Right hindlimb (tissue), 1 donor: ENCODE measurements at places on chromosomes 3 and 15.

DNA sequence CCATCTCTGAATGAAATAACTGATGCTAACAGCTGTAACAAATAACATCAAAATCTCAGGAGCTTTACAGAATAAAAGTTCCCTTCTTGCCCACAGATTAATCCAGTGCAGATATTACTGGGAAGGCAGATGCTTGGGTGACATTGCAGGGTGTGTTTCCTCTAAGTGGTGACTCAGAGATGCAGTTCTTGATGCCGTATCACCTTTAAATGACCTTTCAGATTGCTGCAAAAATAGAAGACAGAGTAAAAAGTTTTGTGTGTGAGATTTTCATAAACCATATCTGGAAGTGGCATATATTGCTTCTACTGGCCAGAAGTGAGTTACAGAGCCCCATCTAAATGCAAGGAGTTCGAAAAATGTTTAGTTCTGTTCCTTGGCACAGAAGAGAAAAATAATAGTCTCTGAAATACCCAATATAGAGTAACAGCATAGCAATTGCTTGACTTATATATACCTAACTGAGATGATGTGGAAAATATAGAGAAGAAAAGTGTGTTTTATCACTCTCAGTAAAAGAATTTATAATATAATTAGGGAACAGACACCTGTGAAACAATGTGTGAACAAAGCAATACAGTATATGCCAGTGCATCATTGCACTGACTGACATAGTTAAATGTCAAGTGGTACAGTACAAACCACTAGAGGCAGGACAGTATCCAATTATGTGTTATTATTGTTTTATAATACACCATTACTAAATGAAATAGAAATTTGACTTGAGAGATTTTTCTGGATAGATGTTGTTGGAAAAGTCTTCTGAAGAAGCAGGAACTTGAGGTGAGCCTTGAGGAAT is 430.7 kb upstream of the CBLB start:
- DNase-seq: no peak

DNA sequence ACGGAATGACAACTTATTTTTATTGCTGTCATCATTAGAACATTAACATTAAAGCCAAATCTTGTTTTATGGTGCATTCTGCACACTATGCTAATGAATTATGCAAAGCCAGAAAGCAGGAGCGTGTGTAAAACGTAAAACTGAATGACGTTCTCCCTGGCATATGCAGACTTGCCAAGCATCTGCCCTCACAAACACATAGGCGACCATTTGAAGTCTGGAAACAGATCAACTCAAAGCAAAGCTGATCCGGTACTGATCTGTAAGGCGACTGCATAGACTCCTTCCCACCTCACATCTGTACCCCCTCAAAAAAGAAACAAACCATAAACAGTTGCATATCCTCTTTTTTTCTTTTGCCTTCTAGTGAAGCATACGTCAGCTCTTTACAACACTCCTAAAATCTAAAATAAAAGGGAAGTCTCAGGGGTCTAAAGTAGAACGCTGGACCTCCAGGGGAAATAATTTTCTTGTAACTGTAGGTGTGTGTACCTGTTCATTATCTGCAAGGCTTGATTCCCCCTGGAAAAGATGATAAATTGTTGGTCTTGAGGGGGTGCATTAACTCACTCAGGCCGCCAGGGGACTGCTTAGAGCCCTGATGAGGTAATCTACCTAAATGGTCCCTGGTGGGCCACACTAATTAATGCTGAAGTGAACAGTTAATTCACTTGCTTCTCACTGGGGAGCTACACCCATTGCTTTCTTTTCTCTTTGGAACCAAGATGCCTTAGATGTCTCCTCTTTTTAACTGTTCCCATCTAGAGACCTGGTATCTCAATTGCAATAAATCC is 231.4 kb downstream of the CDIN1 start:
- DNase-seq: no peak

DNA sequence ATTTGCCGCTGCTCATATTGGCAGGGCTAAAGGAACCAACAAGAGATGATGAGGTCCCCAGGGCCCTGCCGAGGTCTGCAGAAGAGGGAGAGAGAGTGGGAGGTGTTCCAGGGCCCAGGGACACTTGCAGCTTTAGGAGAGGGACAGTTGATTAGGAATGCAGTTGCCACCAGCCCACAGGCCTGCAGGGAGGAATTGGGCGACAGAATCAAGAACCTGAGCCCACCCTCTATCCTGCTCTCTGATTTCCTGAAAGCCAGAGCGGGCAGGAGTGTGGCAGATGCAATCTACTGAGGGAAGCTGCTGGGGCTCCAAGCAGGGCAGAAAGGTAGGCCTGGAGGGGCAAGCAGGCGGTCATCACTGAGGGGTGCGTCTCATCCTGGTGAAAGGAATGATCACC is 12.1 kb upstream of the PRR23E start:
- no peak for DNase-seq

- DNase-seq: peak; percentile 46
Measured at GRCh38 chr15:67085818-67086636, 20.6 kb downstream of the SMAD3 start.

GRCh38 chr3:50288387-50289007 is 3.7 kb downstream of the IFRD2 start:
- no peak for DNase-seq

GRCh38 chr3:8576841-8577571 is 67.6 kb downstream of the SSUH2 start:
- no peak for DNase-seq

DNA sequence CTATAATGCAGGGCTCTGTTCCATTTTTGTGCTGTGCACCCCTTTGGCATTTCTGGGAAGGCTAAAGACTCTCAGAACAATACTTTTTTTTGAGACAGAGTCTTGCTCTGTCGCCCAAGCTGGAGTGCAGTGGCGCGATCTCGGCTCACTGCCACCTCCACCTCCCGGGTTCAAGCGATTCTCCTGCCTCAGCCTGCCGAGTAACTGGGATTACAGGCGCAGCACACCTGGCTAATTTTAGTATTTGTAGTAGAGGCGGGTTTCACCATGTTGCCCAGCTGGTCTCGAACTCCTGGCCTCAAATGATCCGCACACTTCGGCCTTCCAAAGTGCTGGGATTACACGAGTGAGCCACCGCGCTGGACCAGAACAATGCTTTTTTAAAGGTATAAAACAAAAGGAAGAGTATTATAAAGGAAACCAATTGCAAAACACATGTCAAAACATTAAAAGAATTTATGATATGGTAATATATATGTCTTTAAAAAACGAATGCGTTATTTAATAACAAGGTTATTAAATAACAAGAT is 999 bp downstream of the SQOR start:
- no peak for DNase-seq

- no peak for DNase-seq
Measured at GRCh38 chr3:188259596-188259995, 105.6 kb downstream of the LPP start.

DNA sequence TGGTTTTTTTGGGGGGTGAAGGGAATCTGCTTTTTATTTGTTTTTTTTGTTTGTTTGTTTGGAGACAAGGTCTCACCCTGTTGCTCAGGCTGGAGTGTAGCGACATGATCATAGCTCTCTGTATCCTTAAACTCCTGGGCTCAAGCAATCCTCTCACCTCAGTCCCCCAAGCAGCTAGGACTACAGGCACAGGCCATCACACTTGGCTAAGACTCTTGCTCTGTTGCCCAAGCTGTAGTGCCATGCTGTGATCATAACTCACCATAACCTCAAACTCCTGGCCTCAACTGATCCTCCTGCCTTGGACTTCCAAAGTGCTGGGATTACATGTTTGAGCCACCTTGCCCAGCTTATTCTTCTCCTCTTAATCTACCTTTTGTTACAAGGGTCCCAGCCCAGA is 31.8 kb downstream of the GPR176 start:
- no peak for DNase-seq

GRCh38 chr3:24378313-24378712 is 116.3 kb downstream of the THRB start:
- DNase-seq: no peak

DNA sequence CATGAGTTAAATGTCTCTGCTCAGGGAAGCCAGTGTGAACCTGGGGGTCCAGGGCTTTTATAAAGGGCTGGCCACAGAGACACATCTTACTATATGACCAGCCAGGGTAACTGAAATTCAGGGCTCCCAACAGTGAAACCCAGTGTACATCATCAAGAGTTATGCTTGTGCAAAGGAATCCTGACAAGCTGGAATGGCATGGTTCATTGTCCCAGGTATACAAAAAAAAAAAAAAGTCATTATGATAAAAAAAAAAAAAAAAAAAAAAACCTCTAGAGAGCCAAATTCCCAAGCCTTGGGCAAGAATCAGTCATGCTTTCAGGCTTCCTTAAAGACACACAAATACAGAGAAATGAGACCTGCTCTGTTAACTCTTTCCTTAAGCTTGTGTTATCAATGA is 452.0 kb downstream of the GABRG3 start:
- no peak for DNase-seq

- peak; percentile 64 for DNase-seq
Measured at GRCh38 chr3:50550079-50550736, 17.3 kb downstream of the C3orf18 start.

DNA sequence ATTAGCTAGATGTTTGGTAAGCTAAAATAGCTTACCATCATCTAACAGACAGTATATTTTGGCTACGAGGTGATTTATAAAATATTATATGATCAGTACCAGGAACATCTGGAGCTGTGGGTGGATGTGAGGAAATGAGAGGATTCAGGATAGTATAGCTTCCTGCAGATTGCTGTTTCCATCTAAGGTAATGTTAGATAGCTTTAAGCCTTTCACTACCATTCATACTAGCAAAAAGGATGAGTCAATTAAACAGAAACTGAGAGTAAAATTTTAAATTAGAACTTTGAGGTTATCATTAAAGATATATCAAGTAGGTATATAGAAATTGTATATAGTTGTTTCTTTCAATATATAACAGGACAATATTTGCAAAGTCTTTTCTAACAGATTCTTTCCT is 8.0 kb downstream of the ZBTB20 start:
- DNase-seq: no peak

DNA sequence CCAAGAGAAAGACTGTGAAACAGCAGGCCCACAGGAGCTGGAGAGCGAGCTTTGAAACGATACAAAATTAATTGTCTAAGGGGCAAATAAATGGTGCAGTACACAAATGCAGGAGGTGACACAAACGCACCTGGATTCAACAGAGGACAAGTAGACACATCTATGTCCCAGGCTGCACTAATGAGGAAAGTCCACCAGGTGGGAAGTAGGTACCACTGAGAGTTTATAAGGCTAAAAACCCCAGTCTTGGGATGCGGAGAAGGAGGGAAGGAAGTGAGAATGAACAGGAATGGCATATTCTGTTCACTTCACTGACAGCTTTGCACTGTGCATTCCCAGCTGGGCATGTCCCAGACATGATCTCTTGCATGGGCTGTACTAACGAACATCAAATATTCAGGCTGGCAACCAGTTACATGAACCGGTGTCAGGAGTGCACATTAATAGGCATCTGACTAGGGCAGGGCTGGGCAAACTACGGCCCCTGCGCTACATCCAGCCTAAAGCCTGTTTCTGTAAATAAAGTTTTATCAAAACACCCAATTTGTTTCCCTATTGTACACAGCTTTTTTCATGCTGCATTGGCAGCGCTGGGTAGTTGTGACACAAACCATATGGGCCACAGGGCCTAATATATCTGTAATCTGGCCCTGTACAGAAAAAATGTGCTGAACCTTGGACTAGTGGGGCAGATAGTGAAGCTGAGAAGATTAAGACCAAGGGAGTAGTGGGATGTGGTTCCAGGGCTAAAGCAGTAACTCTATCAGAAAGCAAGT is 107.0 kb downstream of the IGF2BP2 start:
- no peak for DNase-seq

DNA sequence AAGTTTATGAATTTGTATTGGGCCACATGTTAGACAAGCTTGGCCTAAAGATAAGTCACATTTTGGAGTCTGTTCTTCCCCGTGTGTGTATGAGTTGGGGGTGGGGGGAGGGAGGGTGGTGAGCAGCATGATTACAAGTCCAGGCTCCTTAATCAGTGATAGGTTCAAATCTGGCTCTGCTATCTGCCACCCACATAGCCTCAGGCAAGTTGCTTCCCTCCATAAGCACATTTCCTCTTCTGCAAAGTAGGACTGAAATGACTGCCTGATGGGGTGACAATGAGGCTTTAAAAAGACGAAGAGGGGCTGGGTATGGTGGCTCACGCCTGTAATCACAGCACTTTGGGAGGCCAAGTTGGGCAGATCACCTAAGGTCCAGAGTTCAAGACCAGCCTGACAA is 1.1 kb upstream of the SPATA12 start:
- DNase-seq: no peak

DNA sequence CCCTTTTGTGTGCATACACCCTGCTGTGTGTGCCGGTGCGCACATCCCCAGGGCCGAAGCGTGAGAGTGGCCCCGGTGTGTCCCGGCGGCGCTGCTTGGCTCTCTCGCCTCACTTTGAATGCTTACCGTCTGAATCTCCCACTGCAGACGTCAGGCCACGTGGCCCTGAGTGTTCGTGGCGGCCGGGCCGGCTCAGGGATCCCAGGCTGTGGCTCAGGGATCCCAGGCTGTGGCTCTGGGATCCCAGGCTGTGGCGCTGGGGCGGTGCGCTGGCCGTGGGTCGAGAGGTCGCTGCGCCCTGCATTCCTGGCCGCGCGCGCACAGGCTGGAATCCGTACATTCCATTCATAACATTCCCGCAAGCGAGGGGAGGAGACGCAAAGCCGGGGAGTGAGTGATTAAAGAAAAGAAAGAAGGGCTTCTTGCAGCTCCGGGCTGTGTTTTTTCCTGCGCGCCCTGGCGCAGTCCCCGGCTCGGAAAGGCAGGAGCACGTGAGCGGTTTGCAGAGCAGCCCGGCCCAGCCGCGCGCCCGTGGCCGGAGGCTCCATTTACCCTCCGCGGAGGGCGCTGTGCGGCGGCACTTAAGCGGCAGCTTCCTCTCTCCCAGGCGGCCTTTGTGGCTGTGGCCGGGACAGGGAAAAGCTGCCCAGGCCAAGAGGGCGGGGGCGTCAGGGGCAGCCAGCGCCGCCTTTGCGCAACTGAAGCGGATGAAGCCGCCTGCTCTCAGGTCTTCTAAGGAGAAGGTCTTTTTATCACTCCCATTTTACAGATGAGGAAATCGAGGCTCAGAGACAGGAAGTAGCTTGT is 87.0 kb upstream of the ALDH1L1 start:
- peak; percentile 81 for DNase-seq

GRCh38 chr3:114939920-114940319 is 207.2 kb downstream of the ZBTB20 start:
- DNase-seq: no peak
